ENCODE measurements at places on chromosomes 5 and 9.

GRCh38 chr5:124459984-124460383, 286.5 kb downstream of the ZNF608 start:
- no peak for DNase-seq

DNA sequence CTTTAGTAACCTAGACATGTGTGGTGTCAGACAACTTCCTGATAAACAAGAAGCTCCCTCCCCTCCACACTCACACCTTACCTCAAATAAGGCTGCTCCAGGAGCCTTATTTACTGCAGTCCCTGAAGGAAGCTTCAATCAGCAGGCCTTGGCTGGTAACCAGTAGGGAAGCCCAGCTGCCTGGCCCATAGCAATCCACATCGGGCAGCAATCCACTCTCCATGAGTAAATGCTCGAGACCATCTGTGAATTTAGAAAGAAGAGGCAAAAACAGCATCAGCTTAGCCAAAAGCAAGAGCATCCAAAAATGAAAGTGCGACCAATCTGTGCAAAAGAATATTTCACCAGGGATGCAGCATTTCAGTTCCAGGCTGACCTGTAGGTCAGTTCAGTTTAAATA, 213.3 kb upstream of the TUSC1 start:
- DNase-seq: no peak

- peak; percentile 22 for DNase-seq
These were observed 12.8 kb downstream of the RALGPS1 start for GRCh38 chr9:126927419-126927818.

DNA sequence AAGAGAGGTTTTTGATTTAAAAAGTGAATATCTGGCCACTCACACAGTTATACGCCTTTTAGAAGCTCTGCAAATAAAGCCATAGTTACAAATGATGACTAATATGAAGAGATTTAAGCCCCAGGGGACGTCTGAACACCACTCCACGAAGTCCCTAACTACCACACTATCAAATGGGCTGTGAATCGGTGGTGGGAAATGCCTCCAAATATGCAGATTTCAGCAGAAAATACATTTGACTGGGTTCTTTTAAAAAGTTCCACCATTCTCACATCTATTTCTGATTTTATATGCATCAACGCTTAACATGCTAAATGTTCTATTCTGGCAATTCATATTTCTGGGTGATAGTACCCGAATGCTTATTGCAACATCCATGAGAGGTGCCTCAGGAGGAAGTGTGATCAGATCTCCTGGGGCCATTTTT, 22.5 kb downstream of the TICAM2 start:
- no peak for DNase-seq

- no peak for DNase-seq
These were observed 25.6 kb upstream of the ANKRD33B start for GRCh38 chr5:10538103-10538788.

- peak; percentile 12 for DNase-seq
These were observed 1.9 kb downstream of the IRX2 start for GRCh38 chr5:2749514-2750025.

DNA sequence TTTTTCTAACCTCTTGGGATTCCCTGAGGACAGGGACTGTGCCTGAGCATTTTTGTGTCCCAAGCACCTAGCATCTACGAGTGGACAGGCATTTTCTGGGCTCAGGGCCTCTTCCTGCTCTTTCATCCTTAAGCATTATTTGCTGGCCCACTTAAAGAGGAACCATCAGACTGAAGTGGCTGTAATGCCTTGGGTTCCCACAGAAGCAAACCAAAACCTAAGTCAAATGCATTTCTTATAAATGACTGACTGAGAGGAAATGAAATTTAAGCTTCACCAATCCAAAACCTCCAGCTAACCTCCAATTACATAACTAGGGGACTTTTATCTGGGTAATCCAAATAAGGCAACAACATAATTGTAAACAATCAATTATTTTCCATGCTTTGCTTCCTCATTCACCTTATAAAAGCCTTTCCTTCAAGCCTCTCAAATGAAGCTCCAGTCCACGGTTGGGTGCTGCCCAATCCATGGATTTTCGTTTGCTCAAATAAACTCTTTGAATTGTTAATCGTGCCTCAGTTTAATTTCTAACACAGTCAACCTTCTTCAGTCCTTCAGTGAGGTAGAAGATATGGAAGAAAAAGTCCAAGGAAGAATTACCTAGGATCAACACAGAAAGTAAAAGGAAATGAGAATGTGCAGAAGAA, 25.3 kb upstream of the SLC31A2 start:
- no peak for DNase-seq

DNA sequence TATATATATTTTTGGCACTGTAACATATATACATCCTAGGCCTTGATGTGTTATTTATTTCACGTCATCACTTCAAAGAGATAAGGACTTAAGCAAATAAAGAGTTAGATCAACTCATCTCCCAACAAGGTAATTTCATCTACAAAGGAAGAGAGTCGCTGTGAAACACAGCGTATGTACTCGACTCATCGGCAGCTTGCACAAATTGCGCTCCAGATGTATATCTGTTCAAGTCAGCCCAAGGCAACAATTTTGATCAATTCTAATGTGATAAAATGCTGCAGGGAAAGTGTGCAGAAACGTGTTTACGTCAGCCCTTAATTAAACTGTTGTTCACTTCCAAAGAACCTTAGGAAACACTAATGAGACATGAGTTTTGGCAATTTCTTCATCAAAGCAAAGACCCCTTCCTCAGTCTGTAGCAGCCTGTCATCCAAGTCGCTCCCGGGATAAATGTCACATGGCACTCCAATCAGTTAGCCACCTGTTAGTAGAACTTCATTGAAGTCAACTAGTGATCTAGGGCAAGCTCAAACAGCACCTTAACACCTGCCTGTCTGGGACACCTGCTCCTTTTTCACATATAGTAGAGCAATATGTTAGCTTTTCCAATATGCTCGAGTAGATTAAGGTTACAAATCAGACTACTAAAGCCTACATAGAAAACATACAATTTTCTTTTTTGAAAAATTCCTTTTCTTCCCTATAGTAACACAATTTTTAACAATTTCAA, 182.4 kb downstream of the NFIB start:
- DNase-seq: no peak

GRCh38 chr5:38724301-38725030, 121.3 kb upstream of the OSMR start:
- DNase-seq: peak; percentile 47

DNA sequence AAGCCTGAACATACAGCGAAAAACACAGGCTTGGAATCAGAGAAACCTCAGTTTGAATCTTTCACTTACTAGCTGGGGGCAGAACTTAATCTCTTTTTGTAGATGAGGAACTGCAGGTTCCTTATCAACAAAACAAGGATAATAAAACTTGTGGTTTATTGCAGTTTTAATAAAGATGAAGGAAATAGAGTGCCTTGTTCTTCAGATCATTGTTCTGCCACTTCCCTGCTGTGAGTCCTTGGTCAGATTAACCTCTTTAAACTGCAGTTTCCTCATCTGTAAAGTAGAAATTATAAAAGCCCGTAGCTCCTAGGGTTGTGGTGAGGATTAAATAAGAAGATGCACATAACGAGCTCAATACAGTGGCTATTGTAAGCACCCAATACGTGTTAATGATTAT, 57.4 kb downstream of the FEM1C start:
- DNase-seq: no peak

DNA sequence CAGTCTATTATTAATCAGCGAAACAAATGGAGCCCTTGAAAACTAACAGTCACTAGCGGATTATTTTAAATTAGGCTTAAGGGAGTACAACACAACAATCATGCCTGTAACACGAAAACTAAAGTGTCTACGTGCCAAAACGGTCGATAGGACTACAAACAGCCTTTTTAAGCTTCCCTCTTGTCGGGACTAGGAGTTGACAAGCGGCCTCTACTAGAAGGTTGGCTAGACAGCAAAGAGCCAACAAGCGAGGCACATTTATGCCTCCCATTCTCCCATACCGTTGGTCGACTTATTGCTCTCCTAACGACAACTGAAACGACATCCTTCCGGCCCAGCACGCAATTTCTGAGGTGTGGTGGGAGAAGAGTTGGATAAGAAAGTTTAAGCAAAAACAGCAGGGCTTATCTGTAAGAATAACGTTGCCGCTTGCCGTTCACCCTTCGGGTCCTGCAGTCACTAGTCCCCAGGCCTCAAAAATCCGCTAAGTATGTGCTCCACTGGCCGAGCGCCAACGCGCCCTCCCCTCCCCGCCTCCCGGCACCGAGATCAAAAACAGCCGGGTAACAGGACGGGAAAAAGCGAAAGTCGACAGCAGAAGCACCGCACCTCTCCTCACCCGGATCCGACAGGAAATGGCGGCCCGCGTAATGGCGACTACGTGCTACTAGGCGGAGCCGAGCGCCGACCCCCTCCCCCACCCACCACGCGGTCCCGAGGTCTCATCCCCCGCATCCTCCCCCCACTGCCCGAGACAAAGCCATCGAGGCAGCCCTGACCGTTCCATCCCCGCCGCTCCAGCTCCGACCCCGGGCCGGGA, 813 bp downstream of the HNRNPK start:
- DNase-seq: peak; percentile 86

DNA sequence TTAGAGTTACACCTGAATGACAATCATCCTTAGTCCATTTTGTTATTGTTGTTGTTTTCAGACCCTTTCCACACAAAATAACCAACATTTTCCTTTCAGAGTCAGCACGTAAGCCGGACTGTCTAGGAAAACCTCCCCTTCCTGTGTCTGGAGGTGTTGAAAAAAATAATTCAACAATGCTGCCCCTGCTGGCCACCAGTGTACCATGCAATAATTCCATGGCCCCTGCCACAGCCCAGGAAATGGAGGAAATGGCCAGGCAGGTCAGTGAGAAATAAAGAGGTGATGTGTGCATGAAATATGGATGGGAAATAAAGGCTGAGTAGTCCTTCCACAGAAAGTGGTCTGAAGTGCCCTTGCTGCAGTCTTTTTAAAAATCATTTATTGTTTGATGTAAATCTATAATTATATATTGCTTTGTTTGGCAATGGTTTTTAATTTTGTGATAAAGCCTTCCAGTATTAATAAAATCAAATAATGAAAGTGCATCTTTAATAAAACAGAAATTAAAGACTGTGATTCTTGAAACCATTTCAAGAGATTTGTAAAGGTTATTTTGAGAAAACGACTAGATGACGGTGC, 152.8 kb upstream of the PAPPA start:
- DNase-seq: peak; percentile 60

All from kidney tubule cell (primary cell).